ENCODE measurements at places on chromosomes 13 and 19. TPM values are rescaled to one million over a fixed set of nuclear protein-coding genes. Genes with fewer than 3 reads are reported as not detected.

Gene KASH5
- not detected for total RNA-seq

Gene TMED1
- 32.7 TPM for total RNA-seq

DNA sequence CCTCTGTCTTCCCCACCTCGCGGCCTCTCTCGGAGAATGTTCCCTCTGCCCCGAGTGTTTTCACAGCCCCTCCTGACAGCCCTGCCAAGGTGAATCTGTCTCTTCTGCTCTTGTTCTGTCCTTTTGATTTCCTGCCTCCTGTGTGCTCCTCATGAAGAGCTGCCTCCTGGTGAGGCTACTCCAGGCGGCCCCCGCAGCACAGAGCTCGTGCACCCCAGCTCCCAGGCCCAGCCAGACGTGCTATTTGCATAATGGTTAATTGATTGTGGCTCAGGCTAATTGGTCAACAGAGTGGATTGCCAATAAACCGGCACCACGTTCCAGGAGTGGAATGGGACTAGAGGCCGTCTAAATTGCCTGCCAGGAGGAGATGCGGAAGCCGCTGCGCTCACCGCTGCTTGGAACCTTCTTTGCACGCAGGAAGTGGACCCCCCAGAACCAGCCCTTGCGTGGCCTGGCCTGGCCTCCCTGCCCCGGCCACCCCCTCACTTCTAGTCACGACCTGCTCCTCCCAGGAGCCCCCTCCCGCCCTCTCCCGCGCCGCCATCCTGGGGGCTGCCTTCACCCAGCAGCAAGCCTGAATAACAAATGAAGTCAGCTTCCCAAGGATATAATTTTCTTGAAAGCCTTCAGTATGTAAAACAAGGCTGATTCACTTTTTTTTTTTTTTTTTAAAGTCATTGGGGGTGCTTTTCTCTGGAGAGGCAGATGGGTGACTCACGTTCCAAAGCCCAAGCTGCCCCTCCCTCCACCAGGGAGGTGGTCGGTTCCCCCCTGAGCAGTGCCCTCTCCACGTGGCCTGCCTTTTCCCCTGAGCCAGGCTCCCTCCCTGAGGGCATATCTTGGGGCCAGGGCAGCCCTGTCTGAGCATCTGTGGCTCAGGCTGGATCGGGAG is 144.0 kb downstream of the KDM4B start:
- no peak for ATAC-seq
- no peaks in the 10 kb centered on the region for H3K36me3 ChIP-seq
- no peaks in the 10 kb centered on the region for H3K27me3 ChIP-seq
- H3K27ac ChIP-seq: no peak overlapping the region
- H3K4me3 ChIP-seq: no peak overlapping the region

Gene ZNF614
- total RNA-seq: 12.7 TPM

Gene LGALS14
- not detected for total RNA-seq

- ATAC-seq: peak; percentile 53
- no peaks in the 10 kb centered on the region for H3K36me3 ChIP-seq
- H3K27me3 ChIP-seq: no peaks in the 10 kb centered on the region
These were observed 1.2 kb upstream of the DCT start for GRCh38 chr13:94480672-94481145.

Gene GPR12
- total RNA-seq: not detected

DNA sequence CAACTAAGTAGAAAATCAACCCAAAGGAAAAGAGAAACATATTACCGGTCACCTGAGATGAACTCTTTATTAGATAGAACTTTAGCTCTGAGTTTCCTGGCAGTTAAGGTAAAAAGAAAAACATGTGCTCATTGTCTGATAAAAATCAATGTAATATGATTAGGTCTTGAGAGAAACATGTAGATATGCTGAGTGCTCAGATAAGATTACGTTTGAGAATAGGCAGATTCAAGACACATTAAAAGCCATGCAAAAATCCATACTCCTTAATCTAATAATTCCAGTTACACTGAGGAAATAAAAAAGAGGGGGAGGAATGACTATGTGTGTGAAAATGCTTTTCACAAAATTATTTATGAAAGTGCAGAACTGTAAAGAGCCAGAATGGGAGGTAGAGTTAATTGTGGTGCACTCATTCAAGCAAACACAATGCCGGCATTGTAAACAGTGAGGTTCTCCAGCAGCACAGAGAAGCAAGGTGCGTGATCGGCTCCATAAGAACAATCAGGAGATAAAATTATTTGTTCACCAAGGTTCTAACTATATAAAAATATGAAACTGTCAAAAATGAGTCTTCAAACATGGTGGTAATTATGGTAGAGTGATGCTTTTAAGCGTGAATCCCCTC is 88.8 kb downstream of the MBNL2 start:
- H3K27me3 ChIP-seq: no peaks in the 10 kb centered on the region
- H3K4me1 ChIP-seq: peaks cover 32% of the 10 kb centered on the region
- H3K36me3 ChIP-seq: no peaks in the 10 kb centered on the region

Gene ATP4B
- not detected for total RNA-seq

DNA sequence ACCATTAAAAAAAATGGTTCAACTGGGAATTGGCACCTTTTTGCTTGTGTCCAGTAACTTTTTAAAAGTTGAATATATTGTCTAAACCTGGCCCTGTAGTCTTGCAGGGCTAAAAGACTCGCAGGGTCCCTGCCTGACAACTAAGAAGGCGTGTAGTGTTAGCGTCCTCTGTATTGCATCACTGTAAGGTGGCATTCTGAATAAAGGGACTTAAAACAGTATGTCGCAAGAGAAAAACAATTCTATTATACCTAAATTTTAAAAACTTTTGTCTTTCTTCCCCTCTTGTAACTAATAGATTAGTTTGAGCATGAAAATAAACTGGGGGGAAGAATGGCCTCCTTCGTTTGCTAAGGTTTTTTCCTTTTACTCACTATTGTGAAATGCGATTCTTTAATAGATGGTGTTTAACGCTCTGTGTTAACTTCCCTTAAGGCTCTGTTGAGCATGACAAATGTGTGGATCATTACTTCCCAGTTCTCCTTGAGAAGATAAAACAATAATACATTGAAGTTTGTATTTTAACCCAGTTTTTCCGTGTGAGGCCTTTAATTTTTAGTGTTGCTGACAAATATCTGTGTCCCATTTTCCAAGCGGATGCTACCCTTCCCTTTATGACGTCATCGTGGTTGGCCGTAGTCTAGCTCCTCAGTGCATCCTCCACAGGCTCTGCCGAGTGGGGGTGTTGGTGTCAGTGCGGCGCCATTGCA is 134.6 kb downstream of the KATNAL1 start:
- H3K4me1 ChIP-seq: no peaks in the 10 kb centered on the region
- no peak overlapping the region for H3K4me3 ChIP-seq

- no peaks in the 10 kb centered on the region for H3K36me3 ChIP-seq
- no peaks in the 10 kb centered on the region for H3K27me3 ChIP-seq
- peak overlapping the region; percentile 71 for H3K4me3 ChIP-seq
- ATAC-seq: no peak
- no peaks in the 10 kb centered on the region for H3K4me1 ChIP-seq
- no peak overlapping the region for H3K27ac ChIP-seq
These were observed 2.2 kb downstream of the ZNF787 start for GRCh38 chr19:56118666-56119581.

Gene KLK2
- not detected for total RNA-seq

Gene PCSK4
- total RNA-seq: 1.9 TPM
